Stimulated activated CD4-positive, alpha-beta T cell treated with anti-CD3 and anti-CD28 coated beads, Interleukin-1b, Interleukin-23, amount 100 ng/mL, for 1 hour (primary cell): ENCODE measurements at places on chromosomes 3 and 15.

- no peak for DNase-seq
Measured at GRCh38 chr3:153767601-153768560, 353.3 kb upstream of the ARHGEF26 start.

- DNase-seq: no peak
Measured at GRCh38 chr3:53324105-53324504, 23.2 kb downstream of the DCP1A start.

DNA sequence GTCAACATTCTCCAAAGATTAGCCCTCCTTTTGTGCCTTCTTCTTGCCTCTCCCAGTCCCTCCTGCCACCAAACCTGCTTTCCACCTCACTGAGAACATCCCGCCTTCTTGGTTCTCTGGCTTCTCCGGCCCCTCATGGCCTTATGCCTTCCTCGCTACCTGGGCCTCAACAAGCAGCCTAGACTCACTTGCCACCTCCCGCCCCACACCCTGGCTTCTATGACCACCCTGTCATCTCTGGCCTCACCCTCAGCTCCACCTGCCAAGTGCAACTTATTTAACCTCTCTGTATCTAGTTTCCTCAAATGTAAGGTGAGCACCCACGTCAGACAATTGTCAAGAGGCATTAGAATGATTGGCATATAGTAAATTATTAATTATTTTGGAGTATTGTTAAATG, 68.8 kb upstream of the MEX3B start:
- DNase-seq: no peak

DNA sequence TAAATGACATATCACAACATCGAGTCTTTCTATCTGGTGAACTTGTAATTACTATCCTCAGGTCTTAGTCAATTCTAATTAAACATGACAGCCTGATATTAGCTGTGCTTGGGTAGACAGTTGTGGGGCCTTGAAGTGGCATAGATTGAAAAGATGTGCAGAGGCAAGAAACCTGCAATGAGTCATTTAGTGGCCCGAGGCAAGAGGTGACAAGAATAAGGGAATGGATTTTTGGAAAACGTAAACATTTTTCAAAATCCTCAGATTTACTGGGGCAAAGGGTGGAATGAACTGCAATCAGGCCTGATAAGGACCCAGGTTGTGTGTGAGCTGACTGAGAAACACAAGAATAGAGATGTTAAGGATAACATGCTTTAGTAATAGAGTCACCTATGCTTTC, 29.5 kb upstream of the ULK4 start:
- no peak for DNase-seq
